ENCODE measurements at places on chromosomes 3 and 15. TPM values are rescaled to one million over a fixed set of nuclear protein-coding genes. Genes with fewer than 3 reads are reported as not detected.
A peak's percentile ranks its signal among the peaks of the same experiment; 100 is the strongest.

SPTSSB gene
- total RNA-seq = not detected

DYNC1LI1 gene
- 31.9 TPM for total RNA-seq

IMP3 gene
- 80.3 TPM for total RNA-seq

GADL1 gene
- not detected for total RNA-seq

AMOTL2 gene
- 0.42 TPM for total RNA-seq

SPATA12 gene
- not detected for total RNA-seq

PDHB gene
- total RNA-seq = 42.7 TPM

KLHL40 gene
- not detected for total RNA-seq

UPK1B gene
- 0.41 TPM for total RNA-seq

TMC3 gene
- not detected for total RNA-seq

DNA sequence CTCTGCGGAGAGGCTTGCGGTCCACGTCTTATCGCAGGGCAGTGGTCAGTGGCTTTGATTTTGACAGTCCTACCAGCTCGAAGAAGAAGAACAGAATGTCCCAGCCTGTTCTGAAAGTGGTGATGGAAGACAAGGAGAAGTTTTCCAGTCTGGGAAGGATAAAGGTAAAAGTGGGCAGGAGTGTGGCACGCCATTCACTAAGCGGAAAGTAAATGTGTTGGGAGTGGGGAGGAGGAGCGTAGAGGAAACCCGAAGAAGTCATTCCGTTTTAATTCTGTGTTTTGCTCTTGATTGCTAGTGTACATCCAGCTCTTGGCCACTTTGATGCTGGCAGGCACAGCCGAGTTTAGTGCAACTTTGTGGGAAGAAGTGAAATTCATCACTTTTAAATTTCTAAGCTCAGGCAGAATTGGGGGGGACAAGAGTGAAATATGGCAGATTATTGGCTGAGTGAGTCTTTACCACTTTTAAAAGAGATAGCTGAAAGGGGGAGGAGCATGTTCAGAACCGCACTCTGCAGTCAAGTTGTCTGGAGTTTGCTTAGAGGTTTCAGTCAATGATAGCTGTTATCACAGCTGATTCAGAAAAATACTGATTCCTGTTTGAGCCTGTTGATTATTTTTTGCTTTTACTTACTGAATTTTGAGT is 1.8 kb downstream of the ARHGEF26 start:
- peaks cover 22% of the 10 kb centered on the region for H3K4me1 ChIP-seq
- no peak for DNase-seq
- no peak overlapping the region for H3K27ac ChIP-seq
- no peaks in the 10 kb centered on the region for H3K36me3 ChIP-seq
- peak overlapping the region; percentile 69 for H3K4me3 ChIP-seq

GRCh38 chr15:56428821-56429458 is 36.0 kb downstream of the MNS1 start:
- peaks cover 3% of the 10 kb centered on the region for H3K27me3 ChIP-seq
- DNase-seq = no peak
- no peak overlapping the region for H3K27ac ChIP-seq
- H3K36me3 ChIP-seq = peaks cover 3% of the 10 kb centered on the region
- no peaks in the 10 kb centered on the region for H3K4me1 ChIP-seq
- no peak overlapping the region for H3K4me3 ChIP-seq

- H3K4me3 ChIP-seq = no peak overlapping the region
- H3K27ac ChIP-seq = peak overlapping the region; percentile 80
- H3K27me3 ChIP-seq = no peaks in the 10 kb centered on the region
- H3K36me3 ChIP-seq = no peaks in the 10 kb centered on the region
- DNase-seq = no peak
These were observed 215.4 kb downstream of the UACA start for GRCh38 chr15:70547846-70548487.

DNA sequence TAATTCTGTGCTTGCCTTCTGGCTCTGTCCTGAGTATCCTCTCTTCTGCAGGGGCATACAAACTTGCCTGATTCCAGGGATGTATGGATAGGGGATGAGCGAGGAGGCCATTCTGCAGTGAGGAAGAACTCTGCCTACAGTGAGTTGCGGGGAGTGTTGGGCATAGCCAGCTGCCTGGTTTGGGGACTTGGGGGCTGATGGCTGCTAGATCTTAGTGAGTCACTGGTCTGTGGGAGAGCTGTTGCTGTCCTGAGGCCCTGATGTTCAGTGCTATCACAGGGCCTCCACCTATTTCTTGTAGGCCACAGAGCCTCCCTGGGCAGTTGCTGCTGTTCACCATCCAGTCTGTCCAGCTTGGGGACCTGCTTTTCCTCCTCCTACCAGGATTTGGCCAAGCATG is 20.3 kb downstream of the CDAN1 start:
- H3K27ac ChIP-seq = no peak overlapping the region
- no peaks in the 10 kb centered on the region for H3K27me3 ChIP-seq
- H3K4me3 ChIP-seq = no peak overlapping the region
- H3K4me1 ChIP-seq = no peaks in the 10 kb centered on the region
- no peak for DNase-seq

GRCh38 chr15:71335591-71335990 is 220.3 kb downstream of the THSD4 start:
- H3K4me1 ChIP-seq = peaks cover 6% of the 10 kb centered on the region
- no peaks in the 10 kb centered on the region for H3K36me3 ChIP-seq
- H3K27me3 ChIP-seq = peaks cover 3% of the 10 kb centered on the region
- no peak for DNase-seq
- H3K27ac ChIP-seq = no peak overlapping the region

- no peaks in the 10 kb centered on the region for H3K36me3 ChIP-seq
- H3K4me1 ChIP-seq = no peaks in the 10 kb centered on the region
- H3K27ac ChIP-seq = no peak overlapping the region
- DNase-seq = no peak
- H3K4me3 ChIP-seq = no peak overlapping the region
These were observed 68.5 kb upstream of the SLC25A26 start for GRCh38 chr3:66152336-66152735.

DNA sequence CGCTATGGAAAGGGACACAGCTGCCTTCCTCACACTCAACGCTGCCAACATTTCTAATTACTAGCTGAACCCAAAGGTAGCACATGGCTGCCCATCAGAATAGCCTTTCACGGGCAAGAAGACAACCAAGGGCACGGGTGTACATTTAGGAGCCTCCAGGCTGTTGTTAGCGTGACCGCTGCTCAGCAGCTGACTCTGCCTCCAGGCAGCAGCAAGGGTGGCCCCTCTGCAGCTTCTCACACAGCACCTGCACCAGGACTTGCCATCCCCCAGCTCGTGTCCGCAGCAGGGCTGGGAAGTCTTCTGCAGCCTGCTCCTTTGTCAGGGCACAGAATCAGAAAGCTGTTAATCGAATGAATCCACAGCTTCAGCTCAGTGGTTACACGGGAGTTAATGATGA is 146.8 kb downstream of the ADAMTS17 start:
- no peaks in the 10 kb centered on the region for H3K27me3 ChIP-seq
- no peak overlapping the region for H3K27ac ChIP-seq
- DNase-seq = no peak

- DNase-seq = peak; percentile 52
- H3K36me3 ChIP-seq = no peaks in the 10 kb centered on the region
- H3K27ac ChIP-seq = no peak overlapping the region
- H3K4me3 ChIP-seq = no peak overlapping the region
- H3K27me3 ChIP-seq = peaks cover 5% of the 10 kb centered on the region
These were observed 39.4 kb upstream of the FRMD4B start for GRCh38 chr3:69425249-69425648.

DNA sequence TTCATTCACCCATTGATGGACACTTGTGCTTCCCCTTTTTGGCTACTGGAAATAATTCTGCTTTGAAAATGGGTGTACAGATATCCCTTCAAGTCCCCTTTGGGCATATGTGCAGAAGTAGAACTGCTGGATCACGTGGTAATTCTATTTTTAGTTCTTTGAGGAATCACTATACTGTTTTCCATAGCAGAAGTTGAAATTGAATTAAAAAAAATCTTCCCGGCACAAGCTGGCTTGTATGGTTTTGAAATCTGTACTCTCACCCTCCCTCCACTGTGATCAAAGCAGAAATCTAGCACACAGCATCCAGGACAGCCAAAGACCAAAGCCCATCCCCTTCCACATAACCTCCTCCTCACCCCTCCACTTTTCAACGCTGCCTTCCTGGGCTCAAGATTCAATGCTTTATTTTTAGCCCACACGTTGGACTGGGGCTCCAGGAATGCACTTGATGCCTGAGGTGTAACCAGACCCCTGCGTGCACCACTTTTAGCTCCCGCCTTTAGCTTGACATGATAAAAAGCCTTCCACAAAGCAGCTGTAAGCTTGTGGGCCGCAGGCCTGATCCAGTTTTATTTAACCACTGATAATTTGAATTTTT is 29.9 kb downstream of the TMEM40 start:
- H3K36me3 ChIP-seq = no peaks in the 10 kb centered on the region
- DNase-seq = no peak
- H3K4me1 ChIP-seq = no peaks in the 10 kb centered on the region

GRCh38 chr3:41199866-41200668 is 762 bp downstream of the CTNNB1 start:
- peaks cover 7% of the 10 kb centered on the region for H3K27me3 ChIP-seq
- H3K27ac ChIP-seq = peak overlapping the region; percentile 79
- peak overlapping the region; percentile 91 for H3K4me3 ChIP-seq
- DNase-seq = peak; percentile 65
- H3K36me3 ChIP-seq = peaks cover 11% of the 10 kb centered on the region

GRCh38 chr3:25472153-25472552 is 44.1 kb downstream of the RARB start:
- H3K4me3 ChIP-seq = no peak overlapping the region
- H3K4me1 ChIP-seq = peaks cover 4% of the 10 kb centered on the region
- peaks cover 2% of the 10 kb centered on the region for H3K27me3 ChIP-seq

GRCh38 chr3:130915567-130916292 is 21.8 kb downstream of the ATP2C1 start:
- H3K36me3 ChIP-seq = peaks cover 25% of the 10 kb centered on the region
- H3K27ac ChIP-seq = no peak overlapping the region
- no peaks in the 10 kb centered on the region for H3K27me3 ChIP-seq
- DNase-seq = no peak
- H3K4me3 ChIP-seq = no peak overlapping the region

DNA sequence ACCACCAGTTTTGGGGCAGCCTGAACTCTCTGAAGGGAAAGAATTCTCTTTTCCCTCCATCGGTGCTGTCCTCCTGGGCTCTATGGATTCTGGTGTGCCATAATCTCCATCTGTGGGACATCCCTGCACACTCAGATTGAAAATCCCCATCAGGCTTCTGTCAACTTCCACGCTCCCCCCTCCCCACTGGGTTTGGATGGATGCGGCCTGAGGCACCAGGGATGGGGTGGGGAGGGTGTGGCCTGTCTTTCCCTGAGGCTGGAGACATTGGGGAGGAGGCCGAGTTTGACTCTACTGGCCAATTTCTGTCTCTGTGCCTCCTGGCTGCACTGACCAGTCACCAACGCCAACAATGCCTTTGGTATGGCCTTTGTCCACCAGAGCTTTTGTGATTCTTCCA is 16.3 kb upstream of the FBLN2 start:
- peaks cover 9% of the 10 kb centered on the region for H3K4me1 ChIP-seq
- H3K4me3 ChIP-seq = no peak overlapping the region
- peaks cover 4% of the 10 kb centered on the region for H3K27me3 ChIP-seq
- no peak for DNase-seq
- no peak overlapping the region for H3K27ac ChIP-seq
- H3K36me3 ChIP-seq = no peaks in the 10 kb centered on the region

GRCh38 chr3:63364495-63364894 is 86.4 kb downstream of the SYNPR start:
- H3K27me3 ChIP-seq = peaks cover 3% of the 10 kb centered on the region
- DNase-seq = no peak
- no peaks in the 10 kb centered on the region for H3K36me3 ChIP-seq
- no peaks in the 10 kb centered on the region for H3K4me1 ChIP-seq
- no peak overlapping the region for H3K27ac ChIP-seq

GRCh38 chr3:114299421-114299820 is 5.6 kb downstream of the TIGIT start:
- H3K4me1 ChIP-seq = peaks cover 4% of the 10 kb centered on the region
- peaks cover 13% of the 10 kb centered on the region for H3K36me3 ChIP-seq
- H3K27me3 ChIP-seq = no peaks in the 10 kb centered on the region
- H3K4me3 ChIP-seq = peak overlapping the region; percentile 1
- peak; percentile 53 for DNase-seq
- peak overlapping the region; percentile 17 for H3K27ac ChIP-seq

DNA sequence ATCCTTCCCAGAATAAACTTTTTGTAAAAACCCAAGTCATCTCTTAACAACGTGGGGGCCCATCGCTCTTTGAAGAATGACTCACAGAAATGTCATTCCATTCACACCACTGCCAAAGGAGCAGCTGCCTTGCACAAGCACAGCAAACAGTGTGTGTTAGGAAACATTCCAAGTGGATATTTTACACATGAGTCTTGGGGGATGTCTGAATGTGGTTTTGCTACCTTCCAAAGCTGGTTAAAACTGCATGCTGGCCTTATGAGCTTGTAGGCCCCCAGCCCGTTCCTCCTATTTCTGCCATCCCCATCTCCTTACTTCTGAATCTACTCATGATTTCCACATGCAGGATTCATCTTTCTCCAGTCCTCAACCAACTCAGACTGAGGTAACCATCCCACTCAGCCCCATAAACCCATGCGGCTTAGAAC is 130.8 kb downstream of the CPNE4 start:
- no peak overlapping the region for H3K4me3 ChIP-seq
- no peaks in the 10 kb centered on the region for H3K36me3 ChIP-seq
- DNase-seq = no peak
- no peaks in the 10 kb centered on the region for H3K4me1 ChIP-seq
- peaks cover 2% of the 10 kb centered on the region for H3K27me3 ChIP-seq
- no peak overlapping the region for H3K27ac ChIP-seq

DNA sequence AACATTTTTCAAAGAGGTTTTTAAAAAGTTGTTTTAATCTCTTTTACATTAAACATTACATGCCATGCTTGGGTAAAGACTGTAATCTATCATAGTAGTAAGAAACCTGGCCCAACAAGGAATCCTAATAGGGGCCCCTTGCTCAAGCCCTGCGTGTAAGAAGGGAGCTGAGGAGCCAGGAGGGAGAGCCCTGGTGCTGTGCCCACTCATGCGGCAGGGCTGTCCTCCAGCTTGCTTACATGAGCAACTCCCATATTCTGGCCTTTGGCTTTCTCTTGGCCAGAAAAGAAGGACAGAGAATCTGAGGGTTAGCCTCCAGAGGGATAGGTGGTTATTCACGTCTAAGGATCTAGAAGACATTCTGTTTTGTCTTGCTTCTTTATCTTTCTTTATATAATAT is 49.8 kb downstream of the KBTBD12 start:
- no peak overlapping the region for H3K4me3 ChIP-seq
- H3K36me3 ChIP-seq = no peaks in the 10 kb centered on the region
- no peak for DNase-seq
- H3K27ac ChIP-seq = no peak overlapping the region
- peaks cover 14% of the 10 kb centered on the region for H3K27me3 ChIP-seq

- no peaks in the 10 kb centered on the region for H3K4me1 ChIP-seq
- no peak overlapping the region for H3K27ac ChIP-seq
- H3K27me3 ChIP-seq = no peaks in the 10 kb centered on the region
- H3K4me3 ChIP-seq = no peak overlapping the region
These were observed 389.9 kb upstream of the RGMA start for GRCh38 chr15:93478947-93479346.

GRCh38 chr15:40330368-40330836 is 6.9 kb downstream of the INAFM2 start:
- no peaks in the 10 kb centered on the region for H3K27me3 ChIP-seq
- peaks cover 4% of the 10 kb centered on the region for H3K36me3 ChIP-seq
